H1 (cell line): ENCODE measurements at places on chromosomes 13 and 19.

DNA sequence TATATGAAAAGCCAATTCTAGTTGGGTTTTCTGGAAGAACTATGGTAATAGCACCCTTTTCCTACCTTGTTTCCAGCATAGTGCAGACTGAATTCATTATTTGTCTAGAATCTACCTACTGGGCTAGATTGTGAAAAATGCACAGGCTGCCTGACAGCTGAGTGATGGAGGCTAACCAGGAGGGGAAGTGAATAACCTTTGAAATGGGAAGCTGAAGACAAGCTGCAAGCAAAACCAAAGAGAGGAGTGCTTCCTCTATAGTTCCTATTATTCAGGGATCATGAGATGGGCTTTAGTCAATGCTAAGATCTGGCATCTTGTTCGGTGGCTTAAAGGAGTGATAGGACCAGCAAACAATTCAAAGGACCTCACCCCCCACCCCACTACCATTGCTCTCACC is 26.9 kb downstream of the MZT1 start:
- no peaks in the 10 kb centered on the region for H3K36me3 ChIP-seq
- no peak overlapping the region for H3K4me3 ChIP-seq
- no peaks in the 10 kb centered on the region for H3K27me3 ChIP-seq
- H3K27ac ChIP-seq, result no peak overlapping the region

- H3K4me1 ChIP-seq, result no peaks in the 10 kb centered on the region
- no peak overlapping the region for H3K27ac ChIP-seq
- DNase-seq, result no peak
- H3K4me3 ChIP-seq, result no peak overlapping the region
These were observed 152.2 kb upstream of the RFC3 start for GRCh38 chr13:33665626-33666175.

DNA sequence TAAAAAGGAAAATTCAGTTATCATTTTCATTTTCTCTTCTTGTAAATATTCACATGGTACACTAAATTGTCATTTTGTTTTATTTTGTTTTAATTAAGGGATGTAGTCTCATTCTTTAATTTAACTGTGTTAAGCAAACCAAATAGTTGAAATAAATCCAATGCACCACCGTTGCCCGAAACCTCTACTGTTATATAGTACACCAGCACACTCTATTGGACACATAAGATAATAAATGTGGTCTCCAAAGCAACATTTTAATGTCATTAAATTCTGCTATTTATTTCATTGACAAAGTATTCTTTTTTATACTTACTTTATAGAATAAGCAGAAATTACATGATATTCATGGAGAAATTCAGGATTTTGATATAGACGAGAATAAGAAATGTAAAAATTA is 156.4 kb upstream of the FREM2 start:
- no peak for DNase-seq
- no peaks in the 10 kb centered on the region for H3K36me3 ChIP-seq
- H3K27me3 ChIP-seq, result no peaks in the 10 kb centered on the region
- no peak overlapping the region for H3K4me3 ChIP-seq

GRCh38 chr19:40750874-40751537 is at the start of gene SNRPA:
Gene SNRPA, plus strand, starts transcription at chr19:40751203. Its CDS starts 206 bp downstream, at chr19:40751409.
- peaks cover 2% of the 10 kb centered on the region; the same call in 1 of the 2 replicates for H3K36me3 ChIP-seq
- H3K4me1 ChIP-seq, result peaks cover 7% of the 10 kb centered on the region; the same call in 1 of the 2 replicates

DNA sequence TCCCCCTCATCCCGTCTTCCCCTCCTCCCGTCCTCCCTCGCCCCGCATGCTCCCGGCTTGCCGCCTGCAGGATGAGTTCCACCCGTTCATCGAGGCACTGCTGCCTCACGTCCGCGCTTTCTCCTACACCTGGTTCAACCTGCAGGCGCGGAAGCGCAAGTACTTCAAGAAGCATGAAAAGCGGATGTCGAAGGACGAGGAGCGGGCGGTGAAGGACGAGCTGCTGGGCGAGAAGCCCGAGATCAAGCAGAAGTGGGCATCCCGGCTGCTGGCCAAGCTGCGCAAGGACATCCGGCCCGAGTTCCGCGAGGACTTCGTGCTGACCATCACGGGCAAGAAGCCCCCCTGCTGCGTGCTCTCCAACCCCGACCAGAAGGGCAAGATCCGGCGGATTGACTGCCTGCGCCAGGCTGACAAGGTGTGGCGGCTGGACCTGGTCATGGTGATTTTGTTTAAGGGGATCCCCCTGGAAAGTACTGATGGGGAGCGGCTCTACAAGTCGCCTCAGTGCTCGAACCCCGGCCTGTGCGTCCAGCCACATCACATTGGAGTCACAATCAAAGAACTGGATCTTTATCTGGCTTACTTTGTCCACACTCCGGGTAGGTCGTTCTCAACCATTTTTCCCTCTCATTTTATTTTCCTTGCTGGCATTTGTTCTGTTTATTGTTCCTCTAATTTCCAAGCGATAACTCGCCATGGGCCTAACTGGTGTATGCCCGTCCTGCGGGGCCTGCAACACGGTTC is 29.8 kb downstream of the NFIX start:
- DNase-seq, result peak; percentile 72
- H3K27me3 ChIP-seq, result peaks cover 98% of the 10 kb centered on the region
- no peak overlapping the region for H3K4me3 ChIP-seq
- no peaks in the 10 kb centered on the region for H3K36me3 ChIP-seq
- H3K4me1 ChIP-seq, result peaks cover 22% of the 10 kb centered on the region
- H3K27ac ChIP-seq, result no peak overlapping the region
